Left kidney (tissue), 8 donors: ENCODE measurements at places on chromosomes 3 and 15.

- no peak for DNase-seq
Observed at GRCh38 chr3:184616436-184616835, 54.9 kb downstream of the EPHB3 start.

DNA sequence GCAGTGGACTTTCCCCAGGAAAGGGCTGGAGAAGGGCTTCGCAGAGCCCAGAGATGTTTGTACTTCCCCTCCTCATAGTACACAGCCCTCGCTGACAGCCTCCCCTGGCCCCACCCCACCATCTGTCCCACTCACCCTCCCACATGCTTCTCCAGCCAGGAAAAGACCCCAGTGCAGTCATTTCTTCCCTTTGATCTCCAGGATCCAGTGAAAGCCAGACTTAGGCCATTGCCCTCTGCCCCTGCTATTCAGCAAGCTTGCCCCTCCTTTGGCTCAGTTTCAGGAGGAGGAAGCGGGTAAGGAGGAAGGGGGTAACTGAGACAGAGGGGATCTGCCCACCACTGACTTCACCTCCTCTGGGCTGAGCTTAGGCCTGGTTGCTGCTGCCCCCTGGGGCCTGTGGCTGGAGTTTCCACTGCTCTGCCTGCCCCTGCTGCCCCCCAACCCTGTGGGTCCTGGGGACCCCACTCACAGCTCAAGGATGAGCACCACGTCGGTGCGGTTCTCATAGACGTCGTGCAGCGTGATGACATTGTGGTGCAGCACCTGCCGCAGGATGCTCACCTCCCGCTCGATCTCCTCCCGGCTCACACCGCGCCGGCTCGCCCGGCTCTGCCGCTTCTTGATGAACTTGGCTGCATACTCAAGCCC lies 63.1 kb downstream of the DAPK2 start:
- peak; percentile 69 for DNase-seq

DNA sequence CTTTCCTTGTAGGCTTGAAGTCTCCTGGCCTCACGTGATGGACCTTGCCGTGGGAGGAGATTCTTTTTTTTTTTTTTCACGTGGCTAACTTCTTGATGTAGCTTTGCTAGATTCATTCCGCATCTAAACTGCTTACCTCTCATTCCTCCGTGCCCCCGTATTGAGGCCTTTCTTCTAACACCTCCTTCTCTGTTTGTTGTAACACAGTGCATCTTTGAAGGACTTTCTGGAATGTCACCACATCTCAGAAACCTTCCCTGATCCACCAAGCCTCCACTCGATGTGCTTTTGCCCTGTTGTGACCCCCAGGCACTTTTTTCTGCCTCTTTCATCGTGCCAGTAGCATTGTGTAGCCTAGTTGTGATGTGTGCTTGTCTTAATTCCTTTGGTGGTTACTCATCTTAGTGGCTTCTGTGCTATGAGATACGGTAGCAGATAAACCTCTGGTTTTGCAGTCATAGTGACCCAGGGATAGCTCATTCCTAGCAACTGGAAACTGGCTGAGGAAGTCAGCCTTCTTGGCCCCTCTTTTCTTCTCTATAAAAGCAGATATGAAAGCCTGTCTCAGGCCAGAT lies 1.6 kb upstream of the BNC1 start:
- DNase-seq: no peak

DNA sequence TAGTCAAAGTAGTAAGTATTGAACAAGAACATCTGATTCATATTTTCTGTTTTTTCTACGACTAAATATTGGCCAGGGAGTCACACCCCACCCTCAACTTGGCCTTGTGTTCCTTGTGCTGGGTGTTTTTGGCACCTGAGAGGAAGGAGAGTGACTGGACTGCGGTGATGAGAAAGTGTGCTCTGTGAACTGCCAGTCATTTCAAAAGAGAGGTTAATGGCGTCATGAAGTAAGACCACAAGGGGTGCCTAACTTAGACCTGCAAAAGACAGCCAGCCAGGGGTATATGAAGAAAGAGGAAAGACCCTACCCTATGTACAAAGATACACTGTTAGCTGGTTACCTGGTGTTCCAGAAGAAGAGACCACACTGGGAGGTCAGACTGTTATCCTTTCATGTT lies 58.4 kb upstream of the COL8A1 start:
- DNase-seq: no peak

DNA sequence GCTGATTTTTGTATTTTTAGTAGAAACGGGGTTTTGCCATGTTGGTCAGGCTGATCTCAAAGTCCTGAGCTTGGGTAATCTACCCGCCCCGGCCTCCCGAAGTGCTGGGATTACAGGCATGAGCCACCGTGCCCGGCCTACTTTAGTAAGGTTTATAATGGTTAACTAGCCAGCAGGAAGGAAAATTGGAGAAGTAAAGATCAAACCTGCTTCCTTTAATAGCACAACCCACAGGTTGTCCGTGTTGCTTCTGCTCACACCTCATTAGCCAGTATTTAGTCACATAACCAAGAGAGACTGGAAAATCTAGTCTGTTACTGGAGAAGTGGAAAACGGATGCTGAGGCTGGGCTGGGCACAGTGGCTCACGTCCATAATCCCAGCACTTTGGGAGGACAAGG lies 51.9 kb upstream of the TBL1XR1 start:
- no peak for DNase-seq

DNA sequence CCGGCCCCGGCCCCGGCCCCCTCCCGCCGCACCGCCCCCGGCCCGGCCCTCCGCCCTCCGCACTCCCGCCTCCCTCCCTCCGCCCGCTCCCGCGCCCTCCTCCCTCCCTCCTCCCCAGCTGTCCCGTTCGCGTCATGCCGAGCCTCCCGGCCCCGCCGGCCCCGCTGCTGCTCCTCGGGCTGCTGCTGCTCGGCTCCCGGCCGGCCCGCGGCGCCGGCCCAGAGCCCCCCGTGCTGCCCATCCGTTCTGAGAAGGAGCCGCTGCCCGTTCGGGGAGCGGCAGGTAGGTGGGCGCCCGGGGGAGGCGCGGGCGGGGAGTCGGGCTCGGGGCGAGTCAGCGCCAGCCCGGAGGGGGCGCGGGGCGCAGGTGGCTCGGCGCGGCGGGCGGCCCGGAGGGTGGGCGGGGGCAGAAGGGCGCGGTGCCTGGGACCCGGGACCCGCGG lies 352 bp downstream of the CHRD start:
- no peak for DNase-seq

GRCh38 chr3:132145833-132146232 lies 111.0 kb upstream of the CPNE4 start:
- DNase-seq: no peak

GRCh38 chr3:180680097-180680430 lies 775 bp upstream of the CCDC39 start:
- peak; percentile 63 for DNase-seq

DNA sequence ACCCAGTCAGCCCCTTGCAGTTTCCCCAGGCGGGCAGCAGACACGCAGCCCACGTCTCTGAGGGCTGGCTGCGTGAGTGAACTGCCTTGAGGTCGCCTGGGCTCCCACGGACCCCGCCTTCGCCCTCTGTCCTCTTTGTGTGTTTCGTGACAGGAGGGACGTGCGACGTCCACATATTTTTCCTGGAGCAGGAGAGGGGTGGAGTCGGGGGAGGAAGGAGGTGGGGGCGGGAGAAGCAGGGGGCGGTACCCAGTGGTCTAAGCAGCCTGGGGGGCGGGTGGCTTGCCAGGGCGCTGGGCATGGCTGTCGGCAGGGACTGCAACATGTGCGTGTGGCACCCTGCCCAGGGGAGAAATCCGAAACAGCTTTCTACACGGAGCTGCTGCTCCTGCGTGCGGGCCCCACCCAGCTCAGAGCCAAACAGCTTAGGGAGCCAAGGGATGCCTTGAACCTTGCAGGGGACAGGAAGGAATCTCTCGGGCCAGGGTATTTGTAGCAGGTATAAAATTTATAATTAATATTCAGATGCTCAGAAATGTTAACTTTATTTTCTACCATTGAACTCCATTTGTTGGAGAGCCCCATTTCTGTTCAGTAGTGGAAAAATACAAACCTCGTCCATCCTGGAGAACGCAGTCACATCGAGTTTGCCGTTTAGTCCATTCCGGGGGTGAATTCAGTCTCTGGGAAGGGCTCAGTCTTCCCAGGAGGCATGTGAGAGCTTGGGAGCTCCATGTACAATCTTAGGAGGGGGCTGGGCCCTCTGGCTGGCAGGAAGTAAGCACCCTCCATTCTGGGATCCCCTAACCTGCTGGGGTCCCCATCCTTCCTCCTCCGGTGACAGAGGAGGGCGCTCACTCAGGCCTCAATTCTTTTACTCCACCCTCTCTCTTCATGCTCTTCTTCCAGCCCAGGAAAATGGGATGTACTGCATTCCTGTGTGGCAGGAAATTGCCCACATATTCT lies 79.1 kb upstream of the MEF2A start:
- no peak for DNase-seq

DNA sequence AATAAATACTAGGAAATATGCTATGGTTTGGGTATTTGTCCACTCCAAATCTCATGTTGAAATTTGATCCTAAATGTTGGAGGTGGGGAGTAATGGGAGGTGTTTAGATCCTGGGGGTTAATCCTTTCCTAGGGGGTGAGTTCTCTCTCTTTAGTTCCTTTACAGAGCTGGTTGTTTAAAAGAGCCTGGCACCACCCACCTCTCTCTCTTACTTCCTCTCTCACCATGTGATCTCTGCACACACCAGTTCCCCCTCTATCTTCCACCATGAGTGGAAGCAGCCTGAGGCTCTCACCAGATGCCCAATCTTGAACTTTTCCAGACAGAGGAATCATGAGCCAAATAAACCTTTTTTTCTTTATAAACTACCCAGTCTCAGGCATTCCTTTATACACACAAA lies 10.5 kb downstream of the SLC24A5 start:
- no peak for DNase-seq

- DNase-seq: no peak
Observed at GRCh38 chr15:91863621-91864255, 10.2 kb downstream of the SLCO3A1 start.

GRCh38 chr15:96182736-96183513 lies 147.6 kb upstream of the NR2F2 start:
- DNase-seq: no peak

GRCh38 chr15:95405447-95405846 lies 925.1 kb upstream of the NR2F2 start:
- DNase-seq: no peak

- no peak for DNase-seq
Observed at GRCh38 chr3:25324954-25325655, 103.0 kb upstream of the RARB start.

GRCh38 chr3:146065573-146066006 lies 95.4 kb downstream of the PLOD2 start:
- DNase-seq: peak; percentile 50

DNA sequence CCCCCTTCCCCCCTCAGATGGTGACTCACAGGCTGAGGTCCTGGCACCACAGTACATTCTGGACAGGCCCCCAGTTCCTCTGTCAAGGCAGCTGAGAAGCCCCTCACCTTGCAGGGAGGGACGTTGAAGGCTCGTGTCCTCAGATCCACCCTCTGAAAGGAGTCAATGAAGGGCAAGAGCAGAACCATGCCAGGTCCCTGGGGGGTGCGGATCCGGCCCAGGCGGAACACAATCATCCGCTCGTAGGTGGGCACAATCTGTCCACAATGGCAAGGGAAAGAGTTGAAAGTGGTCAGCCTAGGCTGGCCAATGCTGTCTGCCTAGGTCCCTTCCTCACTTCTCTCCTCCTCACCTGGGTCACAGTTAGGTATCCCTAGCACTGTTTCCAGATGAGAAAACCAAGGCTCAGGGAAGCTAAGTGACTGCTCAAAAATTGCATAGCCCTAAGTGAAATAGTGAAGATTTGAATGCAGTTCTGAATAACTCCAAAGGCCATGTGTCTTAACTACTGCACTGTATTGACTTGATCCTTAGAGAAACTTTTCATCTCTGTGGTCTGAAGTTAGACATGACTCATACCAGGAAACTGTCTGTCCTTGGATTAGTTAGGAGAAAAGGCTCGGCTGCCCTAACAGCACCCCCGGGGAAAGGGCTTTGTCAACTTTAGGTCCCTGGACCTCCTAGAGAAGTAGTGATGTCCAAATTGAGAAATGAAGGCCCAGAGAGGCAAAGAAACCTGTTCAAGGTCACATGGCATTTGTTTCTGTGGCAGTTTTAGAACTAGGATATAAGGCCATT lies 2.9 kb downstream of the STOML1 start:
- no peak for DNase-seq

- no peak for DNase-seq
Observed at GRCh38 chr3:3308809-3309208, 129.3 kb upstream of the CRBN start.

DNA sequence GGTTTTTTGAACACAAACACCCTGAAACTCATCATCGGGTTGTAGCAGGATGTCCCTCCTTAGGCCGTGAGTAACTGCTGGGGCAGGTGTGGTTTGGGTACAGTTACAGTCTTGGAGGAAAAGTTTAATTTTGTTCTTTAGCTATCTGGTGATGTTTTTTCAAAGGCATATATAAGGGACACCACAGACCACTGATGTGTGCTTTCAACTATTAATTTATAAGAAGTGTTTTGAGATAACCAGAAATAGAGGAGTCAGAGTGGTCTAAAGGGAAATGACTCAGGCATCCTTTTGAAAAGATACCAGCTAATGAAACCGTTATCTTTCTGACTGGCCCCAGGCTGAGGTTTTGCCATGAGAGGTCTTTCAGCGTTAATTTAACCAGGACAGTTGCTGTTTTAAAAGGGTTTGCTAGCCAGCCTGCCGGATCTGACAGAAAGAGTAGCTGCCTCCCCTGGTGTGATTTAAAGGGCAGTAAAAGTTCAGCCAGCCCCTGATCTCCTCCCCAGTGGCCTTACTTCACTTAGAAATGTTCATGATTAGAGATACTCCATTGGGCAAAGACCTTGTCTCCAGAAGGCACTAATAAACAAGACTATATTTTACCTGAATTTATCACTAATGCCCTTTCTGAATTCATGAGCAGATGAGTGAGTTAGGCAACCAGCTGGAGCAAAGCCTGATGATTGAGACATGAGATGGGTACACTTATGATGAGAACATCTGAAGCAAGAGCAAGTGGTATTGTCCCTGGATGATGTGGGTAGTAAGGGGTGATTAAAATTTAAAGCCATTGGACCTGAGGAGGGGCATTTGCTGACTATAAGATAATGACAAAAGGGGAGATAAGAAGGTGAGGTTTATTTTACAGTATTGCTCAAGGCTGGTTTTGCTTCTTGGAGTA lies 482.5 kb upstream of the TBL1XR1 start:
- DNase-seq: no peak

GRCh38 chr3:81823882-81824395 lies 62.5 kb upstream of the GBE1 start:
- no peak for DNase-seq

DNA sequence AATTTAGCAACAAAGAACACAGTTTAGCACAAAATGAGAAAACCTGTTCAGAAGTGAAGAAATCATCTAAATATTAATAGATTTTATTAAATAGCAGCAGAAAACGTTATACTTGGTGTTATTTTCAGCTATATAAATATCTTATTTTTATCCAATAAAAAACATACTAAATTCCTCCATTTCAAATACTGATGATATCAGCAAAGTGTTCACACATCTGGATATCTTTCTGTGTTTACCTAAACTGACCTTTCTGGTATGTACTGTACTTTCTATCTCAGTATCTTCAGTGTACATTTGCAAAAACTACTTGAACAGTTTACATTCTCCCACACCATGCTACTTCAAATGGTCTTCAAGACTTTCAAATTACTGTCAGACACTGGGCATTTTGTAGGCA lies 179.9 kb downstream of the ZBTB20 start:
- no peak for DNase-seq

GRCh38 chr3:55868347-55868746 lies 381.2 kb upstream of the WNT5A start:
- DNase-seq: no peak

GRCh38 chr15:95449230-95449628 lies 881.3 kb upstream of the NR2F2 start:
- DNase-seq: no peak

GRCh38 chr3:69422751-69423150 lies 36.9 kb upstream of the FRMD4B start:
- no peak for DNase-seq
